H1 (cell line): ENCODE measurements at places on chromosomes 12 and 14. TPM values are rescaled to one million over a fixed set of nuclear protein-coding genes. Genes with fewer than 3 reads are reported as not detected.

NDRG2 gene
- total RNA-seq = 27.2 and 29.9 TPM in 2 replicates

CACNA1C gene
- 1.3 and 1.9 TPM in 2 replicates for total RNA-seq

PTPRO gene
- 1.7 and 2.0 TPM in 2 replicates for total RNA-seq

MAP1LC3B2 gene
- 1.3 and 1.5 TPM in 2 replicates for total RNA-seq

STON2 gene
- total RNA-seq = 50.0 TPM in 2 replicates

SLC4A8 gene
- 13.4 and 15.2 TPM in 2 replicates for total RNA-seq

CNOT2 gene
- total RNA-seq = 64.8 and 70.7 TPM in 2 replicates

OAS1 gene
- not detected in 2 replicates for total RNA-seq

CLEC9A gene
- total RNA-seq = not detected in 2 replicates

RFX4 gene
- not detected in 2 replicates for total RNA-seq

RHOJ gene
- not detected in 2 replicates for total RNA-seq

HOXC13 gene
- total RNA-seq = 0.13 TPM in 1 of 2 replicates, not detected in the other

GZMB gene
- not detected in 2 replicates for total RNA-seq

SMCO3 gene
- not detected in 2 replicates for total RNA-seq

BATF gene
- not detected in 2 replicates for total RNA-seq

FBRSL1 gene
- 109 and 123 TPM in 2 replicates for total RNA-seq

PLEKHG7 gene
- not detected in 2 replicates for total RNA-seq

ASIC1 gene
- total RNA-seq = 1.9 and 2.4 TPM in 2 replicates

FSCB gene
- total RNA-seq = not detected in 2 replicates

SAV1 gene
- 72.5 and 78.3 TPM in 2 replicates for total RNA-seq

MAP3K9 gene
- total RNA-seq = 23.7 and 24.7 TPM in 2 replicates

DNAJC22 gene
- total RNA-seq = 0.13 and 0.39 TPM in 2 replicates

COPZ1 gene
- 94.2 and 103 TPM in 2 replicates for total RNA-seq

TAS2R13 gene
- 0.17 TPM in 1 of 2 replicates, not detected in the other for total RNA-seq

MYH7 gene
- total RNA-seq = not detected in 2 replicates

AKAP5 gene
- 3.5 and 3.8 TPM in 2 replicates for total RNA-seq

KRT78 gene
- total RNA-seq = not detected in 2 replicates

NRIP2 gene
- not detected in 2 replicates for total RNA-seq

EIF2S1 gene
- total RNA-seq = 145 and 146 TPM in 2 replicates

RNASE7 gene
- total RNA-seq = not detected in 2 replicates

TMED8 gene
- total RNA-seq = 13.1 and 13.4 TPM in 2 replicates

LRRIQ1 gene
- total RNA-seq = 0.76 and 1.2 TPM in 2 replicates

DPPA3 gene
- 1.2 and 1.6 TPM in 2 replicates for total RNA-seq

RIPK3 gene
- total RNA-seq = 0.39 and 0.55 TPM in 2 replicates

PELI2 gene
- 25.7 and 28.8 TPM in 2 replicates for total RNA-seq

KCNC2 gene
- total RNA-seq = 0.13 TPM in 1 of 2 replicates, not detected in the other

PTCSC3 gene
- not detected in 2 replicates for total RNA-seq

AHNAK2 gene
- 1.5 and 2.0 TPM in 2 replicates for total RNA-seq

TMEM179 gene
- 2.9 TPM in 2 replicates for total RNA-seq

KRT75 gene
- total RNA-seq = not detected in 2 replicates

PTPN6 gene
- total RNA-seq = 25.7 and 28.4 TPM in 2 replicates

B3GNT4 gene
- 1.4 and 1.9 TPM in 2 replicates for total RNA-seq

OR6C2 gene
- total RNA-seq = not detected in 2 replicates

KLRD1 gene
- total RNA-seq = 0.06 TPM in 1 of 2 replicates, not detected in the other

SPTB gene
- 2.4 and 2.7 TPM in 2 replicates for total RNA-seq

CLBA1 gene
- 2.1 and 2.4 TPM in 2 replicates for total RNA-seq

SERPINA10 gene
- total RNA-seq = not detected in 2 replicates

LRTM2 gene
- not detected in 2 replicates for total RNA-seq

TRIM9 gene
- total RNA-seq = 3.8 and 5.4 TPM in 2 replicates

KRT6C gene
- not detected in 2 replicates for total RNA-seq
